ENCODE measurements at places on chromosomes 3 and 15.

DNA sequence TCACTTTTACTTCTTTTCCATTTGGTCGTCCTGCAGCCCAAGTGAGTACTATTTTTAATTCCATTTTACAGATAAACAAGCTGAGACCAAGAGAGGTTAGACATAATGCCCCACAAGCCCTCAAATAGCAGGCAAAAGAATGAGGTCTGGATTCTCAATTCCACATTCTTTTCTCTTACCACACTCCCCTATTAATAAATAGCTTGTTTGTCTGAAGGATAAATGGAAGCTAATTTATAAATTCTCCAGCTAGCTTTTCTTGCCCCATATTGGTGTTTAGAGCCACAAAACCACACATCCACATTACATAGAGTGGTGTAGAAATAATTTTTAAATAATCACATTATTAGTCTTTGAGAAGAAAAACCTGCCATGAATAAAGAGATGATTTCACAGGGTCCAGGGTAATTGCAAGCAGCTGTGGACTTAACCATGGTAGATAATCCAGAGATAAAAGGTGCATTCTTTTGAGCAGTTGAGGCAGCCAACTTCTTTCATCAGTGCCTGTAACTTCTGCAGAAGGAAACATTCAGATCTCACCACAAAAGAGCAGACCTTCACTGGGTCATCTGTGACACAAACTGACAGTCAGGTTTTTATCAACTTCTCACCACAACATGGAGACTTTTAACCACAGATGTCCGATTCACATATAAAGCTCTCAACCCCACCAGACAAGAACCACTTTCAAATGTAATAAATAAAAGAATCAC, 313.4 kb upstream of the STT3B start:
- no peak for DNase-seq

DNA sequence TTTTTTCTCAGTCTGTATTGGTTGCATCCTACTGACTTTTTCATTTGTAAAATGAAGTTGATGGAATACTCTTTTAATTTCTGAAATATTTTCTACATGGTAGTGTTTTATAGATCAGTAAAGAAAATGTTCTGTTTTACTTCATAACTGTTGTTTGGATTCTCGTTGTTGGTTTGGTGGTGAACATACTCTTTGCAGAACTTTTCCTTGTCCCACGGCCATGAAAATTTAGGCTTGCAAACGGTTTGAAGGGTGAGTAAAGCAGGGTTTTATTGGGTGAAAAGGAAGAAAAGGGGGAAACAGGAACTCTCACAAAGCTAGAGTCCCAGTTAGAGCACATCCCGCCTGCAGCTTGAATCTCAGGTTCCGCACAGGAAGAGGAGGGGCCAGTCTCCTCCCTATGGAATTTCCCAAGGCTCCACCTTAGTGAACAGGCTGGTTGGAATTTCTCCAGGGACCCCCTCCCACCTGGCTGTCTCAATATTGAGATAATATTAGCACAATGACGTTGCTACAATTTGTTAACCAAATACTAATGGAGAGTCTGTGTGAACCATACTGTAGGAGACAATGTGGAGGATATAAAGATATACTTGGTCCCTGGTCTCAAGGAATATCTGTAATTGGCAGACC, 5.6 kb downstream of the PDCD6IP start:
- DNase-seq, result no peak

DNA sequence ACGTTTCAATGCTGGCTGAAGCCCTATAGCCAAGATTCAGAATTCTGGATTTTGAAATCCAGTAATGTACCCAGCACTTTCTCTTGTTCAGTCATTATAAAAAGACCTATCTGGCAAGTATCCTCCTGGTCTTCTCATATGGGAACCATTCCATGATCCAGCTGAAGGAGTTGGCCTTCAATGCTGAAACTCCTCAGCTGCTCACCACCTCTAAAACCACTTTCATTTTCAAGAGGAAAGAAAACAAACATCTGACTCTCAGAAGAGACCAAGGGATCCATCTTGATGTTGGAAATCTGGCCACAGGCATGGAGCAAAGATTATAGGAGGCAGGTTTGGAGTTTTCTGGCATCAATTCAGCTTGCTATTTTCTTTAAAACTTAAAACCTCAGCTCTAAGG, 235.4 kb downstream of the FMN1 start:
- DNase-seq, result no peak

DNA sequence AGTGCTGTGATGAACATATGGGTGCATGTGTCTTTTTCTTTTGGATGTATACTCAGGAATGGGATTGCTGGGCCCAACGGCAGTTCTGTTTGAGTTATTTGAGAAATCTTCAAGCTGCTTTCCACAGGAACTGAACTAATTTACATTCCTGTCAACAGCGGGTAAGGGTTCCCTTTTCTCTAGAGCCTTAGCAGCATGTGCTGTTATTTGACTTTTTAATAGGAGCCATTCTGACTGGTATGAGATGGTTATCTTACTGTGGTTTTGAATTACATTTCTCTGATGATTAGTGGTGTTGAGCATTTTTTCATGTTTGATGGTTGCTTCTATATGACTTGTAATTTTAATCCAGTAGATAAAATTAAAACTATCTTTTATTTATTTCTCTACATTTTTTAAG, 1168.6 kb upstream of the ALCAM start:
- DNase-seq, result no peak

GRCh38 chr15:84822653-84823281, 5.6 kb downstream of the ALPK3 start:
- DNase-seq, result no peak

DNA sequence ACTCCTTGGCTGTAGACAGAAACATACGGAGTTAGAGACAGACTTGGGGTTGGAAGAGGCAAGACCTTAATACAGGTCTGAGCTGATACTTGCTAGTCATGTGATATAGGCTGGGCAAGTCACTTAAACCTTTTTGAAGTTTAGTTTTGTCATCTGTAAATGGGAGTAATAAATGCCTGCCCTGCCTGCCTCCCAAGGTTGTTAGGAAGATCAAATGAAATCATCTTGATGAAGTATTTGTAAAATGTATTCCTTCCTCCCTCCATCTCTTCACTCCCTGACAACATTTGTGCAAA, 2.9 kb downstream of the PXK start:
- DNase-seq, result no peak

- no peak for DNase-seq
Observed at GRCh38 chr3:33420966-33421365, 19.2 kb downstream of the UBP1 start.

GRCh38 chr15:36608180-36608579, 28.8 kb downstream of the CDIN1 start:
- DNase-seq, result no peak

DNA sequence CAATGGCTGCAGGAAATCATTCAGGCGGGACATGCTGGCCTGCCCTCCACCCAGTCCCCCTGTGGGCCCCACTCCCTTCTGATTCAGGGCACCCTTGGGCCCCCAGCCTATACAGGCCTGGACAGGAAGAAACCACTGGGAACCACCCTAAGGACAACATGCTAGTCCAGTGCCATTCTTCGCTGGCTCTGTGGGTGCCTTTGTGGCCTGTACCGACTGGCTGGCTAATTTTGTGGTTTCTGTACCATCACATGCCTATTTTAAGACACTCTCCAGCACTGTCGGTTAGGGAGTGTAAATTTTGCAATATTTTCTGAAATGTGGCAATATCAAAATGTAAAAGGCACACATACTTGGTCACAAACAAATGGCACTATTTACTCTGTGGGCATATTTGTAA, 61.4 kb upstream of the POLG start:
- no peak for DNase-seq

DNA sequence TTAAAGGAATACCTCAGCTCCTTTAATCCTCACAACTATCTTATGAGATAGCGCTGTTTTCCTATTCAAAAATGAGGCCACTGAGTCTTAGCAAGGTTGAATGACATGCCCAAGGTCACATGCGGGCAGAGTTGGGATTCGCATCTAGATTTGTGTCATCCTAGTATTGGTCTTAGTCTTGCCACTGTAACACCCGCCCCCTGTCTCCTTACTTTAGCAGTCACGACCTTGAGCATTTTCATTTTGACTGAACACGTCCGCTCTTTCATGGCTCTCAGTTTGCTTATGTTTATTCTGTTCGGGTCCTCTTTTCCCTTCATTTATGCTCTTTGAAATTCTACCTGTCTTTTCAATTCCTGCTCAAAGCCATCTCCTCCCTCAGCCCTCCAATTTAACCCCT, 112.5 kb upstream of the CADPS start:
- DNase-seq, result no peak

GRCh38 chr3:179100652-179101051, 29.0 kb upstream of the ZMAT3 start:
- no peak for DNase-seq

DNA sequence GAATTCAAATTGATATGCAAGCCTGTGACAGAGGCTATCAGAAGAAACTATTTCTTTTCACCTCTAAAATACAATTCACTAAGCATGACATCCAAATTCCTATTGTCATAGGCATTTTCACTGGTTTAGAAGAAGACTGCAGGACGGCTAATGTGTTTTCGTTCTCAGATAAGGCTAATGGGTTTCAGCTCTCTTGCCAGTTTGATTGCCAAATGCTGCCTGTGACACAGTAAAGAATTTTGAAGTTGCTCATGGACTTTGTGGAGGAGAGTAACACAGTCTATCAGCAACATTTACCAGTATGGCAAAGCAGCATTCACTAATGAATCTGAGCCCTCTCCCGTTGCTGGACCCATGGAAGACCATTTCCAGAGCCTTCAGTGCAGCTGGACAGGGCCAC, 948.1 kb downstream of the FHIT start:
- no peak for DNase-seq

DNA sequence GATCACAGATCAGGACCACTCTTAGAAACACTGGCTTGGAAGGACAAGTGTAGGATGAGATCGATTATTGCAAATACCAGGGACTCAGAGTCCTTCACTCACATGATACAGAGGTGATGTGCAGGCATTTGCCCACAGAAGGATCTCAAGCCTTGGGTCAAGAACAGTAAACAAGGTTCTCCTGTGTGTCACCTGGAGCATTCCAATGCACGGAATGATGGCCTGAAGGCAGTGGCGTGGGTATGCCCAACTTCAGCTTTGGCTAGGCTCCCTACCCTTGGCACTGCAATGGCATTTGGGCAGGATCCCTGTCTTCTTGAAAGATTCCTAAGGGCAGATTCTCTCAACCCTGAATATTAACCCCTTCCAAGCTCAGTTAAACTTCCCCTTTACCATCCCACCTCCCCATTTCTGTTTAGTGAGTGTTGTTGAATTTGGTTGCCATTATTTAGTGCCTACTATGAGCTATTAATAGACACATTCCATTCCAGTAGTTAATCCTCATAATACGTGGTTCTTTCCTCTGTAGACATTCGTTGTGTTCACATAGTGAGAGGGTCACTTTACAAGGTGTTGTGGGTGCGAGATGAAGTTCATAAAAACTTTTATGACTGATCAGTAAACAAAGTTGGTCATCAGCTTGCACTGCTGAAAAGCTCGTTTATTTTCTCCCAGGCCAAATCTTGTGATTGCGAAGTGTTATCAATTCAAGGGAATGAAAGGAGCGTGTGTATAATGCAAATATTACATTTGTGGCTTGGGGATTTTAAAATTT, 1.1 kb upstream of the LZTFL1 start:
- DNase-seq, result no peak

- DNase-seq, result no peak
Observed at GRCh38 chr15:87287156-87287555, 969.4 kb downstream of the NTRK3 start.

GRCh38 chr3:67635257-67635656, 19.2 kb downstream of the SUCLG2 start:
- DNase-seq, result no peak

- DNase-seq, result no peak
Observed at GRCh38 chr3:133595341-133595740, 21.9 kb downstream of the CDV3 start.

DNA sequence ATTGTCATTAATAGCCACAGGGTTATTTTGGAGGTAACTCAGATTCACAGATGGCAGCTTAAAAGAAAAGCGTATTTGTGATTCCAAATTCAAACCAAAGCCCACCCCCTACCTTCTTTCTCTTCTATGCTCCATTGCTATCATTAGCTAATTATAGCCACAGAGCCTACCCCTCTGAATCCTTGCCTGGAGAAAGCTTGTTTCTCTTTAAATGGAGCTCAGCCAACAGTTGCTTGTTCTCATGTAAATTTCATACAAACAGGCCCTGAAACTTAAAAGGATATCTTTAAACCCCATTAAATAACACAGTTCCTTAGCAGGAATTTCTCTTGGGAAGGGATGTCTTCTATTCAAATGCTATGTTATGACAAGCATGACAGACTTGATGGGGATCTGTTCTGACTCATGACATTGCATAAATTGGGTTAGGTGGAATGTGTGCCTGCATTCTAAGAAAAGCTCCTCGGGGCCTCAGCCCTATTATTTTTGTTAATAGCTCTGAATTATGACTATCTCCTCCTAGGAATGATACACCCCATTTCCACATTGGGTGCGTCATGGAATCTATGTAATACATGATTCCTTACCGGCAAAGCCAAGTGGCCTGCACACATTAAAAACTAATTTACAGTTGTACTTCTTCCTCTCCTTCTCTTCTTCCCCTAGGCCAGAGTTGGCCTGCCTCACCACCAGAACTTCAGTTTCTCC, 265.8 kb downstream of the TAFA4 start:
- DNase-seq, result no peak

- DNase-seq, result no peak
Observed at GRCh38 chr3:64696896-64697295, 9.1 kb upstream of the ADAMTS9 start.

DNA sequence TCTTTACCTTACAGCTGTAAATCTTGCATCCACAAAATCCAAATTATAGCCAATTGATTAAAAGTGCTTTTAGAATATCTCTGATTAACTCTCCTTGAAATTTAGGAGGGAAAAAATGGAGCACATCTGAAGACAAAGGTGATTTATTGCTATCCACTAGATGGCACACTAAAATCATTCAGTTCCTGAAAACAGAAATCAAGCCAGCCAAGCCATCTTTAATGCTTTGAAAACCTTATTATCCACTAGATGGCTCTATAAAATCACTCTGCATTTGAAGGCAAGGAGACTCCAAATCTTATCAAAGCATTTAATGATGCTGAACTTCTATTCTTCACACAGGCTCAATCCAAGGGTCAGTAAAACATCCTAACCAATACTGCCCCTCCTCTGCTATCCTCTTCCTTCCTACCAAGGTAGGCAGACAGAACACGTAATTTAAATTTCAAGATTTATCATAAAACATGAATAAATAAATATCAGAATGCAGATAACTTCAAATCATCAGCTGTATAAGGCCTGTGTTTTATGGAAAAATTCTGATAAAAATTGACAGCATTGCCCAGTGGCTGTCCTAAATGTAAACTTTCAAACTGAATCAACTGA, 48.4 kb downstream of the GOLIM4 start:
- DNase-seq, result peak; percentile 17
